ENCODE measurements at places on chromosomes 6 and 20. TPM values are rescaled to one million over a fixed set of nuclear protein-coding genes. Genes with fewer than 3 reads are reported as not detected.

- H3K27me3 ChIP-seq, result no peaks in the 10 kb centered on the region
- no peaks in the 10 kb centered on the region for H3K4me1 ChIP-seq
- H3K27ac ChIP-seq, result no peak overlapping the region
- no peak overlapping the region for H3K4me3 ChIP-seq
- H3K36me3 ChIP-seq, result no peaks in the 10 kb centered on the region
Measured at GRCh38 chr20:59985864-59986263, 27.6 kb downstream of the CDH26 start.

DNA sequence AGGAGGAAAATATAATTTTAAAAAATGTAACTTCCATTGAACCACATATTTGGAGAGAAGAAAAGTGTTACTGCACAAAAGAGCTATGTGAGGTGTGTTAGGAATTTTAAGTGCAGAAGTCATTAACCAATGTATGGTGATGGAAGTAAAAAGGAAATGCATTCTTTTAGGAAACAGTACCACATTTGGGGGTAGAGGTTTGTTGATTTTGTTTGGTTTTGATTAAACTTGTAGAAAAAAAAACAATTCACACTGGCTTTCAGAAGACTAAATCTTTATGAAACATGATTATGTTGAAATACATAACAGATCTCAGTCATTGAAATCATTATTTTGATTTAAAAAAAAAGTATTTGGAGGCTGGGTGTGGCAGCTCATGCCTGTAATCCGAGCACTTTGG lies 1287.0 kb upstream of the GJE1 start:
- peaks cover 8% of the 10 kb centered on the region for H3K4me1 ChIP-seq
- DNase-seq, result no peak
- H3K27ac ChIP-seq, result no peak overlapping the region
- no peaks in the 10 kb centered on the region for H3K36me3 ChIP-seq

- H3K36me3 ChIP-seq, result no peaks in the 10 kb centered on the region
- H3K27ac ChIP-seq, result no peak overlapping the region
- no peak for DNase-seq
- no peaks in the 10 kb centered on the region for H3K27me3 ChIP-seq
Measured at GRCh38 chr20:63555661-63556381, 1.9 kb downstream of the FNDC11 start.

GRCh38 chr20:40702504-40702903 lies 13.5 kb upstream of the MAFB start:
- no peak for DNase-seq
- H3K27ac ChIP-seq, result no peak overlapping the region
- no peak overlapping the region for H3K4me3 ChIP-seq
- no peaks in the 10 kb centered on the region for H3K36me3 ChIP-seq
- H3K27me3 ChIP-seq, result peaks cover 26% of the 10 kb centered on the region
- no peaks in the 10 kb centered on the region for H3K4me1 ChIP-seq

Gene UBE3D
- total RNA-seq, result 19.5 TPM

Gene KIAA1755
- total RNA-seq, result not detected

Gene MARCKS
- total RNA-seq, result 224 TPM

Gene TP53TG5
- 0.32 TPM for total RNA-seq

Gene DNAH8
- total RNA-seq, result not detected

Measured in cardiac muscle cell (in vitro differentiated cells and primary cell).